ENCODE measurements at places on chromosomes 12 and 14.
A peak's percentile ranks its signal among the peaks of the same experiment; 100 is the strongest.

DNA sequence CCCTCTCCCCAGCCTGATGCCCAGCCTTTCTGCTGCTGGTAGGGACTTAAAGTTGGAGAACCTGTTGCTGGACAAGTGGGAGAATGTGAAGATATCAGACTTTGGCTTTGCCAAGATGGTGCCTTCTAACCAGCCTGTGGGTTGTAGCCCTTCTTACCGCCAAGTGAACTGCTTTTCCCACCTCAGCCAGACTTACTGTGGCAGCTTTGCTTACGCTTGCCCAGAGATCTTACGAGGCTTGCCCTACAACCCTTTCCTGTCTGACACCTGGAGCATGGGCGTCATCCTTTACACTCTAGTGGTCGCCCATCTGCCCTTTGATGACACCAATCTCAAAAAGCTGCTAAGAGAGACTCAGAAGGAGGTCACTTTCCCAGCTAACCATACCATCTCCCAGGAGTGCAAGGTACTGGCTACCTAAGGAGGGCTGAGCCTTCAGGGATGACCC is 1.6 kb downstream of the TSSK4 start:
- no peak for DNase-seq

GRCh38 chr14:54457609-54457996 is 16.4 kb upstream of the CNIH1 start:
- no peak for DNase-seq

GRCh38 chr12:43694879-43695278 is 63.7 kb downstream of the PUS7L start:
- DNase-seq: no peak

DNA sequence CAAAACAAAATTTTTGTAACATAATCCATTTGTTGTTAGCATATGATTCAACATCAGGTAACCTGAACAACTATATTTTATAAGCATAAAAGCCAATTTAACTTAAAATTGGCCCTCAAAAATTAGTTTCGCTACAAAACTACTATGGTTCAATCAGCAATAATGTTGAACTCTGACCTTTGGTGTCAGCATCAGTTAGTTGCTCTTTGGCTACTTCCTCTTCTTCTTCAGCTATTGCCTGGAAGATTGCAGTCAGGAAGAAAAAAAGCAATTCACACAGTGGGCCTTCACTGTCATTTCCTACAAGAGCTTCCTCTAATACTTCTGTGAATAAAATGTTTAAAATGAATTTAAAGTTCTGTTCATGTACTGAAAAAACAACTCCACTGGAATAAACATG is 78.2 kb upstream of the CFL2 start:
- DNase-seq: no peak

DNA sequence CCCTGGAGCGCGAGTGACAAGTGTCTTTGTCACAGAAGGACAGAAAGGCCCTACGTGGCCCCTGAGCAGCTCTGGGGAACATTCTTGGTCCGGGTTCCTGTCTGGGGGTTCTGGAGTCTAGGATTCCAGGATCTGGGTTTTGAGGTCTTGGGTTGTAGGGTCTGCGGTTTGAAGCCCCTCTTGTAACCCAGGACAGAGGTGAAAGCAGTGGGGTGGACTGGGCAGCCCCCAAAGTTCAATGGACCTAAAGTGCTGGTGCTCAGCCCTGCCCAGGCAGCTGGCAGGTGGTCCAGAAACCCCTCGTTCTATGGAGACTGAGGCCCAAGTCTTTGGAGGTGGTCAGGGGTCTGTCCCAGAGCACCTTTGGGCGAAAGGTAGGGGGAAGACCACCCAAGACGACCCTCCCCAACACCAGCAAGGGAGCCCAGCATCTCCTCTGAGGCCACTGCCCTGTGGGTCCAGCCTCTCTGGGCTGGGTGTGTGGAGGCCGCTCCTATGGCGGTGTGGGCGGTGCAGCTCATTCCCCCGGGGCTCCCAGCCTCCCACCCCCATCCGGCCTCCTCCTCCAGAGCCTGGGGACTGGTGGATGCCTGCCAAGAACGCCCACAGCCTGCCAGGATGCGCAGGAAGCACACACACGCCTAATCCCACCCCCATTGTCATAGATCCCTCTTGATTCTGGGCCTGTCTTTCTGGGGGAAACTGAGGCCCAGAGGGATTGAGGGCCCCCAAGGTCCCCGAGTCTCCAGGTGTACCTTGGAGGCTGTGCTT is 30.2 kb upstream of the ANKRD9 start:
- no peak for DNase-seq

GRCh38 chr12:49160399-49160798 is 28.5 kb downstream of the TUBA1A start:
- DNase-seq: no peak

GRCh38 chr12:113059071-113059595 is 2.6 kb downstream of the DTX1 start:
- DNase-seq: no peak

DNA sequence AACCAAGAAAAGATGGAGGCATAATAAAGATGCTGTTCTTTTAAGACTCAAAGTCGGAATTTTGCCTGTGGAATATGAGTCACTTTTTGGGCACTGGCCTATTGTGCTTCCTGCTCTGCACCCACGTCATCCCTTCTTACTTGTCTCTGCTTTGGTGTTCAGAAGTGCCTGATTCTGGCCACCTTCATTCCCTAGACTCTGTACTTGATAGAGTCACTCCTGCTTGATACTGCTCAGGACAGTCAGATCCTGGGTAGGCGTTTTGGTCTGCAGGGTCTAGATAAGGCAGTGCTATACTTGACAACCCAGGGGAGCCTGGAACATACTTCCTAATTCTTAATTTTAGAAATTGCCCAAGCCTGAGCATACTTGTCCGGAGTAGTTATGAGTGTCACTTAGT is 1.9 kb downstream of the LRRK2 start:
- no peak for DNase-seq

DNA sequence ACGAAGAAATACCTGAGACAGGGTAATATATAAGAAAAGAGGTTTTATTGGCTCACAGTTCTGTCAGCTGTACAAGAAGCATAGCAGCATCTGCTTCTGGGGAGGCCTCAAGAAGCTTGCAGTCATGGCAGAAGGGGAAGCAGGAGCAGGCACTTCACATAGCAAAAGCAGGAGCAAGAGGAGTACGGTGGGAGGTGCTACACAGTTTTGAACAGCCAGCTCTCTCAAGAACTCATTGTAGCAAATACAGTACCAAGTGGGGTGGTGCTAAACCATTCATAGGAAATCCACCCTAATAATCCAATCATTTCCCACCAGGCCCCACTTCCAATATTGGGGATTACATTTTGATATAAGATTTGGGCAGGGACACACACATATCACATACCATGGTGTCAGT is 8.0 kb downstream of the TMTC3 start:
- DNase-seq: no peak

GRCh38 chr12:89135976-89136634 is 216.2 kb downstream of the DUSP6 start:
- no peak for DNase-seq

DNA sequence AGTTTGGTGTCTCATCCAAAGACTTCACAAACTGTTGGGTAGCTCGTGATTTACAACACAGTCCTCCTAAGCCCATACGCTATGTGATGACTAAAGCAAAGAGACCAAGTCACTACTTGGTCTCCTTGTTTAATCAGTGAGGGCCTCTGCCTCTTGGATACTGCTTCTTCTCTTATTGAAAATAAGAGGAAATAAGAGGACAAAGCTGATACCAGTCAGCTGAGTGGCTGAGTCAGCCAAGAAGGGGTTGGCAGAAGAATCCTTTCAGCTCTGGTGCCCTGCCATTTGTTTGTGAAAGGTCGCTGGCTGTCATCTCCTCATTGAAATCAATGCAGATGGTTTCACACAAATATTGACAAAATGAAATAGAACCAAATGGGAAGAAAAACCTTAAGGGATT is 67.5 kb upstream of the SLC35F4 start:
- no peak for DNase-seq

- DNase-seq: peak; percentile 56
These were observed 31.8 kb downstream of the MAX start for GRCh38 chr14:65070471-65070976.

DNA sequence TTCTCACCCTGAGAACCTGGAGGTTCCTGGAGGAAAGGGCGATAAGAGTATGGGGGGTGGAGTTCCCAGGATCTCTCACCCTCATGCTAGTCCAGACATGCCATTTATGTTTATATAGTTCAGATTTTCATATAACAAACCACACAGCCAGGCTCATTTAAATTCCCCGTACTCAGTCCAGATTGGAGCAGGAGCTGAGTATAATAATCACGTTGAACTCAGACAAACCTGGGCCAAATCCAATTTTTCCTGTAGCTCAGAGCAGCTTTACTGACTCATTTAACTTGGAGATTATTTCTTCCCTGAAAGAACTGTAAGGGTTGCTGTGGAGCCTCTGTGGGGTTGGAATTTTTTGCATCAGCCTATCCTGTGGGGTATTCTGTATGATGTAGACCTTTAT is 660.8 kb downstream of the TMEM121 start:
- no peak for DNase-seq

- no peak for DNase-seq
These were observed 47.8 kb downstream of the SAV1 start for GRCh38 chr14:50620341-50620740.

DNA sequence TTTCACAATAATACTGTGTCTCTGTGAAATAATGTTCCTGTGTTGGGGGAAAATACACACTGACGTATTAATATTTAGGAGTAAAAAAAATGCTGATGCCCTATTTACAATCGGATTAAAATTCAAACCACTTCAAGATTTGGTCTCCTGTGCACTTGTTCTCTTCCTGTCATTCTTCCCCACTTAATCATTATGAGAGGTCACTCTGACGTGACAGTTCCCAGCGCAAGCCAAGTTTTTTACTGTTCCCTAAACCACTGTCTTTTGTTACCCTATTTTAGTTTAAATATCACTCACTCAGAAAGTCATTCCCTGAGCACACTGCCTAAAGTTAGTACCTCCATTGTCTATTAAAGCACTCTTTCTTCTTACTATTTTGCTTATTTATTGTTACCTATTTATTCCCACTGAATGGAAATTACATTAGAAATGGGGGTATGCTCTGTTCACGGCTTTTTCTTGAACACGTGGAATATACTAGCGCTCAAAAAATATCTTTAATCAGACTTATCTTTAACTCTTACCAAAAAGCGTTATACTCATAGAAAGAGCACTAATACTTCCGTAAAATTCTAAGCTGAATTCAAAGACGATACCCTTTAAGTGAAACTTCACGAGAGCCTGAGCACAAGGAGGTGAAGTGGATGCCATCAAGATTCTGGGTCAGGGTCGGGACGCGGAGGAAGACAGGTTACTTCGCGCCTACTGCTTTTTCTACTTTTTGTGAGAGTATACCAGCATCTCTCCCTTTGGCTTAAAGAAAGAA is 670 bp upstream of the PSMA3 start:
- DNase-seq: no peak

GRCh38 chr12:20272801-20273200 is 95.5 kb upstream of the PDE3A start:
- no peak for DNase-seq

- no peak for DNase-seq
These were observed 203.3 kb upstream of the LRFN5 start for GRCh38 chr14:41403360-41403759.

GRCh38 chr12:2844786-2845185 is 10.0 kb upstream of the NRIP2 start:
- no peak for DNase-seq

GRCh38 chr12:68521321-68521839 is 89.3 kb upstream of the RAP1B start:
- DNase-seq: no peak

DNA sequence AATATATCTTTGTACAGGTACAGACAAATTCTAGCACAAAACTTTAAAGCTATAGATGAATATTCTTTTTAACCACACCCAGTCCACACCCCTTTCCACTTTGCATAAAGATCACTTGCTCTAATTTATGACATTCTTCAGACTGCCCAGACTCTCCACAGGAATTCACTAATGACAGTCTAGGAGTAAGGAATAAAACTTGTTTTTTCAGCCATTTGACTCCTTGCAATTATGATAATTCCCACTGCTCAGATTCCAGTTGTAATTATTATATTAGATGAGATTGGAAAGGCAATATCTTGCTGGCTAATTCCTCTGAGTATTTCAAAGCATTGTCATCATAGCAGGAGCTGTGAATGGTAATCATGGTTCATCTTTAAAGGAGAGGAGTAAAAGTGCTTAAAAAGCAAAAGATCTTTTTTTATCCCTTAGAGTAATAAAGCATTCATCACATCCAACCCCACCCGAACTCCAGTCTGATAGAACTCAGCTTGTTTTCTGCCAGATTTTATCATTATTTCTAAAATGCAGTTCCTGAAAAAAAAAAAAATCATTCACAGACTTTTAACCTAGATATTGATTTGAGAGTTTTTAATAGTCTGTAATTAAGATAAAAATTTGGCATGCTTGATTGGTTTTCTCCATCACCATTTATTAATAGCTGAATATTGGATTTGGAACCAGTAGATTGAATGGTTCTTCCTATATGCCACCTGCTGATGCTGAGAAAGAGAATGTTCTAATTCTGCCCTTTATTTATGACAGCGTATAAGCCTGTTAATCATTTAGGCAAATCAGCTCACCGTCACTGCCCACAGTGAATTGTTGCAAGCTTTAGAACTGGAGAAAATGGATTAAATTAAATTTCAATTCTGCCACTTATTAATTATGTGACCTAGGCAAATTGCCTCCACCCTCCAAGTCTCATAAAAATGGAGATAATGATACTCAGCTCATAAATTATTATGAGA is 93.9 kb upstream of the RASSF8 start:
- DNase-seq: no peak

- no peak for DNase-seq
These were observed 197.1 kb downstream of the EXOC5 start for GRCh38 chr14:57071639-57072038.

DNA sequence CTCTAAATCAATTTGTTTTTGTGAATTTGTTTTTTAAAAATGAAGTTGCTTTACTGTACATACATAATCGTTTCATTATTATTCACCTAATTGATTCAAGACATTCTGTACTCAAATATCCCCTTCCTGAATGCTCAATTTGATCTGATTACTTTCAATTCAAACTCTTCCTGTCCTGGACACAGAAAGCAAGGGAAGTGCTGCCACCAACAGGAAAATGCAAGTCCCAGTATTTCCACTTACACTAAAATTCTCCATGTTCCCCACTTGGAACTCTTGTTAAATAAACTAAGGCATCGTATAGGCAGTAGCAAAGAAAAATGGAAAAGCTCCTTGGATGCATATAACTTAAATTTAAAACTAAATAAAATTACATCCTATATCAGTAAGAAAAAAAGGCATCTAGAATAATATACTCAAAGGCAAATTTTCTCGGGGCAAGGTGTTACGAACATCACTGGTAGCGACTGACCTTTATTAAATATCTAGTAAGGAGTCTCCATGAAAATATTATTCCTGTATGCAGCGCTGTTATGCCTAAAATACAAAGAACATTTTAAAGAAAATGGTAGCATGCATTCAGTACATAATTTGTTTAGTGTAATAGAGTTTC is 72.0 kb upstream of the DBX2 start:
- no peak for DNase-seq

DNA sequence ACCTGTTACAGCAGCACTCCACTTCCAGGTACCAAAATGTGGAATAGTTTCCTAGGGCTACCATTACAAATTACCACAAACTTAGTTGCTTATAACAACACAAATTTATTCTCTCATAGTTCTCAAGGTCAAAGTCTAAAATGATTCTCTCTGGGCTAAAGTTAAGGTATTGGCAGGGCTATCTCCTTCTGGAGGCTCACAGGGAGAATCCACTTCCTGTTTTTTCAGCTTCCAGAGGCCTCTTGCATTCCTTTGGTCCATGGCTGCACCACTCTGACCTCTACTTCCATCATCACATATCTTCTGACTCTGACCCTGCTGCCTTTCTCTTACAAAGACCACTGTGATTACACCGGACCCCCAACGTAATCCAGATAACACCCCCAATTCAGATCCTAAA is 2.9 kb upstream of the GARIN6 start:
- DNase-seq: no peak

Measured in NCI-H187 (cell line).